GM12878 (cell line): ENCODE measurements at places on chromosomes 2 and 18. TPM values are rescaled to one million over a fixed set of nuclear protein-coding genes. Genes with fewer than 3 reads are reported as not detected.

NT5C1B gene
- polyA plus RNA-seq, result 0.22 and 0.44 TPM in 2 replicates

FTCDNL1 gene
- 3.1 and 3.9 TPM in 2 replicates for polyA plus RNA-seq

ECEL1 gene
- polyA plus RNA-seq, result not detected in 2 replicates

C2orf80 gene
- polyA plus RNA-seq, result not detected in 2 replicates

CDH19 gene
- polyA plus RNA-seq, result not detected in 2 replicates

AGXT gene
- not detected in 2 replicates for polyA plus RNA-seq

ACTG2 gene
- not detected in 2 replicates for polyA plus RNA-seq

C2orf72 gene
- polyA plus RNA-seq, result not detected in 2 replicates

SRD5A2 gene
- polyA plus RNA-seq, result not detected in 2 replicates

LHCGR gene
- polyA plus RNA-seq, result not detected in 2 replicates

SPHKAP gene
- not detected in 2 replicates for polyA plus RNA-seq

SPEG gene
- not detected in 2 replicates for polyA plus RNA-seq

NPC1 gene
- 15.9 and 24.4 TPM in 2 replicates for polyA plus RNA-seq

INO80C gene
- polyA plus RNA-seq, result 28.3 and 31.1 TPM in 2 replicates

COBLL1 gene
- not detected in 2 replicates for polyA plus RNA-seq

COL3A1 gene
- polyA plus RNA-seq, result 0.27 and 0.32 TPM in 2 replicates

CREG2 gene
- not detected in 2 replicates for polyA plus RNA-seq

TAF4B gene
- polyA plus RNA-seq, result 9.4 and 12.0 TPM in 2 replicates

RAPGEF4 gene
- not detected in 2 replicates for polyA plus RNA-seq

CD8B2 gene
- not detected in 2 replicates for polyA plus RNA-seq

CD302 gene
- polyA plus RNA-seq, result 1.4 and 1.5 TPM in 2 replicates

NEU4 gene
- polyA plus RNA-seq, result 0.23 TPM in 1 of 2 replicates, not detected in the other

ANKRD44 gene
- 37.7 and 38.6 TPM in 2 replicates for polyA plus RNA-seq

VSNL1 gene
- polyA plus RNA-seq, result 0.10 and 0.30 TPM in 2 replicates

CXCR1 gene
- not detected in 2 replicates for polyA plus RNA-seq

EGR4 gene
- polyA plus RNA-seq, result not detected in 2 replicates

TEX44 gene
- polyA plus RNA-seq, result not detected in 2 replicates

LYPD6 gene
- polyA plus RNA-seq, result not detected in 2 replicates

UGT1A10 gene
- polyA plus RNA-seq, result not detected in 2 replicates

NOL4 gene
- 7.1 and 7.4 TPM in 2 replicates for polyA plus RNA-seq

KRTCAP3 gene
- 0.60 and 0.82 TPM in 2 replicates for polyA plus RNA-seq

ANTXR1 gene
- not detected in 2 replicates for polyA plus RNA-seq

DBI gene
- 921 and 937 TPM in 2 replicates for polyA plus RNA-seq

GNAL gene
- polyA plus RNA-seq, result 0.20 and 0.24 TPM in 2 replicates

MRO gene
- not detected in 2 replicates for polyA plus RNA-seq

FARSB gene
- polyA plus RNA-seq, result 113 and 118 TPM in 2 replicates

RSAD2 gene
- 0.09 and 0.33 TPM in 2 replicates for polyA plus RNA-seq

ACSL3 gene
- 58.2 and 58.8 TPM in 2 replicates for polyA plus RNA-seq

ZNF2 gene
- 3.1 TPM in 2 replicates for polyA plus RNA-seq

STK39 gene
- polyA plus RNA-seq, result not detected in 2 replicates

SLC19A3 gene
- not detected in 2 replicates for polyA plus RNA-seq

MTHFD2 gene
- polyA plus RNA-seq, result 134 and 145 TPM in 2 replicates

HOXD13 gene
- polyA plus RNA-seq, result not detected in 2 replicates

FAP gene
- polyA plus RNA-seq, result 0.16 TPM in 1 of 2 replicates, not detected in the other

LRRC30 gene
- polyA plus RNA-seq, result not detected in 2 replicates

DLX1 gene
- polyA plus RNA-seq, result not detected in 2 replicates

DSG3 gene
- 0.27 and 0.31 TPM in 2 replicates for polyA plus RNA-seq

UGT1A4 gene
- polyA plus RNA-seq, result not detected in 2 replicates

STON1 gene
- not detected in 2 replicates for polyA plus RNA-seq

POTEI gene
- 0.03 TPM in 1 of 2 replicates, not detected in the other for polyA plus RNA-seq

BOLL gene
- not detected in 2 replicates for polyA plus RNA-seq

PRPF40A gene
- polyA plus RNA-seq, result 187 and 189 TPM in 2 replicates

ERFE gene
- polyA plus RNA-seq, result not detected in 2 replicates

CYS1 gene
- 0.79 and 1.3 TPM in 2 replicates for polyA plus RNA-seq

NEB gene
- 0.36 and 0.50 TPM in 2 replicates for polyA plus RNA-seq

PJVK gene
- polyA plus RNA-seq, result 1.8 and 2.3 TPM in 2 replicates

DLGAP1 gene
- polyA plus RNA-seq, result 1.6 and 1.9 TPM in 2 replicates
